ENCODE measurements at places on chromosomes 2 and 18.

- no peak for DNase-seq
Observed at GRCh38 chr2:189285349-189285748, 105.8 kb upstream of the COL5A2 start.

GRCh38 chr2:226234187-226234586 is 565.4 kb downstream of the IRS1 start:
- no peak for DNase-seq

DNA sequence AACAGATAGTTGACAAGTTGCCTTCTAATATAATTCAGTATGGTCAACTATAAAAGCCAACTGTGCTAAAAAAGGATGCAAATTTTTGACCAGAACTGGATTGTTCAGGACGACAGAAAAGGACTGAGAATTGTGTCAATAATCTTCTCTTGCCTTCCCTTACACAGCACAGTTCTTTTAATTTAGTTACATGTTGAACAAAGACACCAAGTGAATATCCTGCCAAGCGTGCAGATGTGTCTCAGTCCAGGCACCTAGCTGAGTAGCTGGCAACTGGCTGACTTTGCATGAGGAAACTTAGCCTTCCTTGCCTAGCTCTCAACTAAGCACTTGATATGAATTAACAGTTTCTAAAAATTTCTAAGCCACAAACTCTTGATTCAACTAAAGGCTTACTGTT is 801.4 kb downstream of the BCL11A start:
- no peak for DNase-seq

DNA sequence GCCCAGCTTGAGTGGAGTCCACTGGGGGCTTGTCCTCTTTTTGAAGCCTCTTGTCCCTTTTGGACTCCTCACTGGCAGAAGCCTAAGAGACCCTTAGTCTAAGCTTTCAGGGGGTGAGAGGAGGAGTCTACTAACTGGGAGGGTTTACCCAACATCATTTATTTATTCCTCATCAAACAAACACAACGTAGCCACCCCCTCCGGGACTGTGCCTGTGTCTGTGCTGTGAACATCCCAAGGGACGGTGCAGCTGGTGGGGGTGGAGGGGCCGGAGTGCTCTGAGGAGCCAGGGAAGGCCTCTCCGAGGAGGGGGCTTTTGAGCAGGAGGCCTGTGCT is 42.7 kb upstream of the TAF1B start:
- DNase-seq: no peak

DNA sequence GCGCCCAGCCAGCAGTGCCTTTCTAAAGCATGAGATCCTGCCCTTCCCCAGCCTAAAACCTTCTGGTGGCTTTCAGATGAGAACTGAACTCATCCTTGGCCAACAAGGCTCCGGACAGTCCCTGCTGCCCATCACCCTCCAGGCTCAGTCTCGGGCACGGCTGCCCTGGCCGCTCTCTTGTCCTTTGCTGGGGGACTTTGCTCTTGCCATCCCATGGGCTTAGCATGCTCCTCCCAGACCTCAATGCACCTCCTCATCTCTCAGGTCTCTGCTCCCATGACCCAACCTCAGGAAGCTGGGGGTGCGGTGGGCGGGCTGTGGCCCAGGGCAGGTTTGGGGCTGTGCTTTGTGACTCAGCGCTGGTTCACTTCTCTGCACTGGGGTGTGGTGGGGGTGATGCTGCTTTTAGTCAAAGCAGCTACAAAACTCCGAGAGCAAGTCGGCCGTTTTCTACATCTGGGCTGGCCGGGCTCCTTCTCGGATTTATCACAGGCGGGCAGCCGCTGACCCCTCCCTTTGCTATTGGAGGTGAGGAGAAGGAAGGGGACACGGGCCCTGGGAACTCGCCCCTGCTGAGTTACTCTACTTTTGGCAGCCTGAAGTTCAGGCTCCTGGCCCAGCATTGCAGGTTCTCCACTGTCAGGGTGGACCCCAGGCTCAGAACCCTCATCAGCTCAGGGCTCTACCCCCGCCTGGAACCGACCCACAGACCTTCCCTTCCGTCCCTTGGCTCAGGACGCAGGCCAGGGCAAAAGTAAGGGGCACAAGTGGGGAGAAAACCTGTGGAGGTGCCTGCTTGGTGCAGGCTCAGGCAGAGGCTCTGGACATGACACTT is 90.6 kb upstream of the TAF1B start:
- no peak for DNase-seq

- DNase-seq: no peak
Observed at GRCh38 chr18:54860941-54861340, 32.7 kb downstream of the RAB27B start.
